CD4-positive, alpha-beta memory T cell (primary cell): ENCODE measurements at places on chromosomes 1 and 21.

DNA sequence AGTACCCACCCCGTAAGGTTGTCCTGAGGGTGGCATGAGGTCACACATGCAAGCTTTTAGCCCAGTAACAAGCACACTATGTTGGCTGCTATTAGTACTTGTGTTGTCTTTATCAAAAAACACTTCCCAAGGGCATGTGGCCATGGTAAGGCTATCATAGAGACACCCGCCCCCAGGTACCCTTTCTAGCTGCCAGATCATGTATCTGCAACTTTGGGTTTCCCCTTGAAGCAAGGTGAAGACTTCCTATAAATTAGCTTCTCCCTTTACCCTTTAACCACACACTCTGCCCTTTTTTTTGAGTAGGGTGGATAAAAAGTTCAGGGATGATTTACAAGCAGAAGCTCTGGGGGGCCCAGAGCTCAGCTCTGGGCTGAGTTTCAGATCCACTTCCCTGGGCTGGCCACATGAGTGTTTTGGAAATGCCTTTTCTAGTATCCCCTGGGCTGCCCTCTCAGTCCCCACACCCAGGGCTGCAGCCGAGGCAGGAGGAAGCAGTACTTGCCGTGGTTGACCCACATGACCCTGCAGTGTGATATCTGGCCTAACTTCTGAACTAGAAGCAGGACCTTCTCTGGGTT, 2.0 kb downstream of the ZDHHC18 start:
- no peaks in the 10 kb centered on the region for H3K27me3 ChIP-seq
- no peak for DNase-seq
- peaks cover 77% of the 10 kb centered on the region for H3K4me1 ChIP-seq
- H3K4me3 ChIP-seq: peak overlapping the region; percentile 18
- H3K27ac ChIP-seq: peak overlapping the region; percentile 97

- H3K27me3 ChIP-seq: no peaks in the 10 kb centered on the region
- DNase-seq: no peak
- no peak overlapping the region for H3K27ac ChIP-seq
- no peaks in the 10 kb centered on the region for H3K4me1 ChIP-seq
- no peaks in the 10 kb centered on the region for H3K36me3 ChIP-seq
- H3K4me3 ChIP-seq: no peak overlapping the region
Observed at GRCh38 chr1:59315529-59316463, 18.9 kb downstream of the FGGY start.

DNA sequence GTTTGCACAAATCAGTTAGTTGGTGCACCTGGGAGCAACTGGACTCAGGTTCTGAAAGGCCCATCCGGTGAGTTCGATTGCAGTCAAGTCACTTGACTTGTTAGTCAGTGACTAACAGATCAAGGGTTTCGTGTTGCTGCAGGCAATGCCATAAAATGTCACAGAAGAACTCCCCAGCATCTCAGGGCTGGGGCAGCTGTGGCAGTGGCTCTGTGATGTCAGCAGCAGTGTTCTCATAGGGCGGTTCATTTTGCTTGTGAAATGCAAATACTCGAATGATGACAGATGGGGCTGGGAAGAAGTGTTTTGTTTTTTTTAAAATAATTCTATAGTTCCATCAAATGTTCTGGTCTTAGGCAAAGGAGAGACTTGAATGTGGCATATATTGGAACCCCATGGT, 287.8 kb downstream of the LMX1A start:
- H3K27me3 ChIP-seq: no peaks in the 10 kb centered on the region
- no peak for DNase-seq

GRCh38 chr1:56236688-56237087, 342.7 kb downstream of the PLPP3 start:
- no peak overlapping the region for H3K4me3 ChIP-seq
- DNase-seq: no peak
- no peaks in the 10 kb centered on the region for H3K27me3 ChIP-seq
- H3K4me1 ChIP-seq: no peaks in the 10 kb centered on the region
- H3K36me3 ChIP-seq: no peaks in the 10 kb centered on the region

GRCh38 chr1:241591317-241591716, 48.9 kb downstream of the CHML start:
- DNase-seq: no peak
- H3K4me1 ChIP-seq: no peaks in the 10 kb centered on the region
- H3K27ac ChIP-seq: no peak overlapping the region
- H3K4me3 ChIP-seq: no peak overlapping the region
- H3K36me3 ChIP-seq: no peaks in the 10 kb centered on the region

- no peaks in the 10 kb centered on the region for H3K27me3 ChIP-seq
- no peak overlapping the region for H3K4me3 ChIP-seq
- DNase-seq: peak; percentile 7
- H3K4me1 ChIP-seq: no peaks in the 10 kb centered on the region
- H3K27ac ChIP-seq: no peak overlapping the region
Observed at GRCh38 chr1:228236744-228237143, 28.9 kb downstream of the OBSCN start.

DNA sequence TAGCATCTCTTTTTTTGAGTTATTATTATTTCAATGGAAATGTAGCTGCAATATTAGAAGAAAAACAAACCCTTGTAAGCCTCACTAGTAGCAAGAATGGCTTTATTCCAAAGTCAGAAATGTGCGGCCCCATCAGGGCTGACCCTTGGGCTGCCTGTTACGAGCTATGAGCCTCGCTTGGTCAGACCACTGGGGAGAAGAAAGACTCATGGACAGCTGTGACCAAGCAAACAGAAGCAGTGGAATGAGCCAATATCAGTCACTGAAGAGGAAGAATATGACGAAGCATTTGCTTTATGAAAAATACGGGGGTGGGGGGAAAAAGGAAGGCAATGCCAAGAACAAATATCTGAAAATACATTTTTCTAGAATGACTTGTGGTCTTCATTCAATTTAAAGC, 504.5 kb downstream of the LMO4 start:
- H3K4me1 ChIP-seq: no peaks in the 10 kb centered on the region
- H3K27ac ChIP-seq: no peak overlapping the region
- no peaks in the 10 kb centered on the region for H3K36me3 ChIP-seq
- H3K27me3 ChIP-seq: no peaks in the 10 kb centered on the region
- H3K4me3 ChIP-seq: no peak overlapping the region
- no peak for DNase-seq

- H3K4me3 ChIP-seq: no peak overlapping the region
- no peaks in the 10 kb centered on the region for H3K36me3 ChIP-seq
- H3K4me1 ChIP-seq: peaks cover 15% of the 10 kb centered on the region
- no peak overlapping the region for H3K27ac ChIP-seq
Observed at GRCh38 chr1:161949548-161949947, 74.1 kb downstream of the OLFML2B start.

- peak overlapping the region; percentile 54 for H3K27ac ChIP-seq
- no peaks in the 10 kb centered on the region for H3K36me3 ChIP-seq
- H3K27me3 ChIP-seq: no peaks in the 10 kb centered on the region
Observed at GRCh38 chr1:111598544-111598943, 21.0 kb upstream of the RAP1A start.

- H3K4me1 ChIP-seq: no peaks in the 10 kb centered on the region
- no peak overlapping the region for H3K27ac ChIP-seq
- H3K4me3 ChIP-seq: no peak overlapping the region
- peaks cover 15% of the 10 kb centered on the region for H3K36me3 ChIP-seq
- DNase-seq: no peak
Observed at GRCh38 chr1:200969726-200970561, 53.6 kb downstream of the KIF21B start.

GRCh38 chr1:190738317-190738716, 260.7 kb upstream of the BRINP3 start:
- H3K4me3 ChIP-seq: no peak overlapping the region
- H3K4me1 ChIP-seq: no peaks in the 10 kb centered on the region
- no peak for DNase-seq
- H3K36me3 ChIP-seq: no peaks in the 10 kb centered on the region
- no peaks in the 10 kb centered on the region for H3K27me3 ChIP-seq

GRCh38 chr1:157252473-157252872, 114.3 kb upstream of the ETV3 start:
- H3K27me3 ChIP-seq: no peaks in the 10 kb centered on the region
- H3K27ac ChIP-seq: no peak overlapping the region
- no peak for DNase-seq
- H3K36me3 ChIP-seq: no peaks in the 10 kb centered on the region
- no peaks in the 10 kb centered on the region for H3K4me1 ChIP-seq

DNA sequence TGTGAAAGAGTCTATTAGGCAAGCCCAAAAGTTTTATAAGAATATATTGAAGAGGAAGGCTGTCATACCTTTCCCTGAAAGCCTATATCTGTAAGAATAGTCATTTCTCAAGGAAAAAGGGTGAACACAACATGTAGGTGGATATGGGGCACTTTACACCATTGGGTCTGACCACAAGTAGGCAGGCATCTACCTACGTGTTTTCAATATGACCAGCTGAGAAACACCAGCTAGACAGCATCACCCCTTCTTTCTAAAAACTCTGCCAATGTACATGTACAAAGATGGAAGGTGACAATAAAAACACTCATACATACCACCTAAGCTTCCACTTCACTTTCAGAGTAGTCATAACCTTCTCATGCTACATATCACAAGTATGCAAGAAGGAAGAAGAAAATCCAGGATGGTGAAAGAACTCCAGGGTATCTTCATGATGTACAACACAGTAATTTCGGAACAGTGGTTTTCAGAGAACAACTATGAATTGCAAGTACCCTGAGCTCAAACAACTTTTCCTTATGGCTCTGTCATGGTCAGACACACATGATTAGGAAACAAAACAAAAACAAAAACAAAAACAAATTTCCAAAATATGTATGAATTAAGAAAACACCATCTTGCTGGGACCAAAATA, 98.5 kb upstream of the ADGRL2 start:
- no peaks in the 10 kb centered on the region for H3K4me1 ChIP-seq
- H3K36me3 ChIP-seq: no peaks in the 10 kb centered on the region
- H3K4me3 ChIP-seq: no peak overlapping the region
- DNase-seq: no peak
- no peak overlapping the region for H3K27ac ChIP-seq

- H3K27ac ChIP-seq: no peak overlapping the region
- H3K36me3 ChIP-seq: no peaks in the 10 kb centered on the region
- H3K27me3 ChIP-seq: no peaks in the 10 kb centered on the region
- no peak for DNase-seq
- H3K4me1 ChIP-seq: no peaks in the 10 kb centered on the region
Observed at GRCh38 chr1:223651291-223651991, 14.1 kb downstream of the CAPN8 start.

DNA sequence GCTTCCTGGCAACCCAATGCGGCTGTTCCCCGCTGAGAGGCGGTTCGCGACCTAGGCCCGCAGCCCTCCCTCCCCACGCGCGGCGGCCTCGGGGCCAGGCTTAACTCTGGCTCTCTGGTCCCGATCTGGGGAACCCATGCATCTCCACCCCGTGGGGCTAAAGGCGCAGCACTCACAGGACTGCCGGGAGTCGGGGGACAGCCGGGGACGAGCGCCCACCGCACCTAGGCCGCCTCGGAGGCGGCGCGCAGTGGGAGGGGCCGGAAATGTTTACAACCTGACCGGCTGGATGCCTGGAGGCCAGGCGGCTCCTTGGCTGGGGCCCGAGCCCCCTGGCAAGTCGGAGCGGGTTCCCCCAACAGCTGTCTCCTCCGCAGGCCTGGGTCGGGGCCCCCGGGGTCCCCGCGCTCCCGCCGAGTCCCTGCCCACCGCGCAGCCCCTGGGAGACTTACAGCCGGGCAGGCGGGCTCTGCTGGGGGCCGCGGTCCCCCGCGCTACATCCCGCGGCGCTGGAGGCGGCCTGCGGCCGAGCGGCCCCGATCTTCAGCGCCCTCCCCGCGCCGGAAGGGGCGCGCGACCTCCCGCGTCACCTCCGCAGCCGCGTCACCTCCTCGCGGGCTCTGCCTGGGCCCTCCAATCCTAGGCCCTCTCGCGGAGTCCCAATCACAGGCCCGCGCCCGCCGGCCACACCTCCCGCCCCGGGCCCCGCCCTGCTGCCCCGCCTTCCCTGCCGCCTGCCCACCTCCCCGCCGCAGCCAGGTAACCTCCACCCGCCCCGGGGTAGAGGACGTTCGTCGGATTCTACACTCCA, at the start of gene ADIPOR1:
Gene ADIPOR1, minus strand, starts transcription at position 580 of the 811 bp plus-strand sequence. CDS start 7,242 bp downstream, outside the sequence.
- peak; percentile 94 for DNase-seq
- H3K4me3 ChIP-seq: peak within 1 kb of the TSS; percentile 44
- H3K4me1 ChIP-seq: peaks cover 54% of the 10 kb centered on the region
- no peaks in the 10 kb centered on the region for H3K27me3 ChIP-seq
- H3K27ac ChIP-seq: peak within 1 kb of the TSS; percentile 94

DNA sequence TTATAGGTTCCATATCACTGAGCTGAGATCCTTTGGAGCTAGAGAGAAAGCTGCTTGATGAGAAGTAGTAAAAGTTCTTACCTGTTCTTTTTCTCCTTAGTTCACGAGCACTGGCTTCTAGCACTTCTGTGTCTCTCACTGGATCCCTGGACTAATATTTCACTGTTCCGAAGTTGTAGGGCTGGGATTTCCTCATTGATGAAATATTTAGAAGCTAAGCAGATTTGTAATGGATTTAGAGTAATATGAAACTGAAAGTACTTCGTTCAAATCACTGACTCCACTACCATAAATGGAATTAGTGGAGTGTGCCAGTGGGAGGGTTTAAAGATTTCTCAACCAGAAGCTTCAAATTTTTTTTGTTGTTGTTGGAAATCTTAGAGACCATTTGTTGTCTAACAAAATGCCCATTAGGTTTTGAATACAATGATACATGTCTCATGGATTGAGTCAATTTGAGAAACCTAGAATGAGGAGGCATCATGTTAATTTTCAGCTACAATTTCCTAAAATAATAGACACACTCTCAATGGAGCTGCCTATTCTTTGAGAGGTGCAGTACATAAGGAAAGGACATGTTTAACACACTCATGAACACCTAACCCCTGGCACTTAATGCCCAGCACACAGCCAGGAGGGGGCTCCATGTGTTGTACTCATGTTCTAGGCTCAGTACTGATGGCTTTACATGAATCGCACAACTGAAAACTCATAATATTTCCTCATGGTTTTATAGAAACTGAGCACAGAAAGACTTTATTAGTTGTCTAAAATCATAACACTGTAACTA, at the start of gene GBP1:
Gene GBP1, minus strand, starts transcription at position 130 of the 790 bp plus-strand sequence. CDS start 1,974 bp downstream, outside the sequence.
- H3K36me3 ChIP-seq: peaks cover 2% of the 10 kb centered on the region
- peaks cover 56% of the 10 kb centered on the region for H3K4me1 ChIP-seq
- peak within 1 kb of the TSS; percentile 65 for H3K4me3 ChIP-seq
- peak; percentile 51 for DNase-seq
- H3K27me3 ChIP-seq: no peaks in the 10 kb centered on the region

DNA sequence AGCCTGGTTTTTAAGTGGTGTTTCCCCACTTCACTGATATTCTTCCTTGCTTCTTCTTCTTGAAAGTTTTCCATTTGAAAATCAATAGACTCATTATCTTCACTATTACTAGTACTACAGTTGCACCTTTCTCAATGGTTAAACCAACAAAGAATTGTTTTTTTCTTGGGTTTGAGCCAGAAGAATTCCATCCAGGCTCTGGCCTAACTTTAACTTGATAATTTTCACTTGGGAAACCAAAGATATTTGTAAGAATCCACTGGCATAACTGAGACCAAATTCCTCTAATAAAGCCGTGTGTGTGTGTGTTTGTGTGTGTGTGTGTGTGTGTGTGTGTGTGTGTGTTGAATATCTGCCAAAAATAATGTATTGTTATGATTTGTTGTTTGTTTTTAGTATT, 103.2 kb downstream of the SGIP1 start:
- no peak overlapping the region for H3K4me3 ChIP-seq
- H3K27me3 ChIP-seq: no peaks in the 10 kb centered on the region
- no peaks in the 10 kb centered on the region for H3K36me3 ChIP-seq

- peaks cover 57% of the 10 kb centered on the region for H3K4me1 ChIP-seq
- H3K27me3 ChIP-seq: no peaks in the 10 kb centered on the region
- H3K4me3 ChIP-seq: no peak overlapping the region
- no peak overlapping the region for H3K27ac ChIP-seq
Observed at GRCh38 chr1:54047384-54048305, 5.4 kb downstream of the TMEM59 start.

GRCh38 chr1:200291106-200291505, 118.7 kb downstream of the ZNF281 start:
- DNase-seq: no peak
- no peaks in the 10 kb centered on the region for H3K4me1 ChIP-seq
- no peak overlapping the region for H3K4me3 ChIP-seq
- no peak overlapping the region for H3K27ac ChIP-seq
- H3K27me3 ChIP-seq: no peaks in the 10 kb centered on the region
